ENCODE measurements at places on chromosomes 3 and 15. TPM values are rescaled to one million over a fixed set of nuclear protein-coding genes. Genes with fewer than 3 reads are reported as not detected.

DNA sequence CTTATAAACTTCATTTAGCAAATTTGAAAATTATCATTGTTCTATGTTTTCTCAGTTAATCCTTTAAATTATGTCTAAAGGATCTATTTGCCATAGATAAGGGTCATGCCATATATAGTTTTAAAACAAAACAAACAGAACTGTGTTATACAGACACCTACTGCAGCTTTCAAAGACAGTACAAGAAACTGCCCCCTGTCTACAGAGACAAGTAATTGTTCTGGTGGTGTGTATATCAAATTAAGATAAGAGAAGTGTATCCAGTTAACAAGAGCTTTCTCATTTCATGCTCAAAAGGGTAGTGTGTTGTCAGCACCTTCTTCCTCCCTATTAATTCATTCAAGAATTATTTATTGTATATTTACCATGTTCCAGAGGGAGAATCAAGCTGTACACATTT lies 201.2 kb downstream of the FMN1 start:
- H3K36me3 ChIP-seq, result no peaks in the 10 kb centered on the region
- no peak for DNase-seq
- no peak overlapping the region for H3K27ac ChIP-seq
- no peaks in the 10 kb centered on the region for H3K4me1 ChIP-seq

GRCh38 chr3:18758047-18758704 lies 333.0 kb upstream of the SATB1 start:
- H3K36me3 ChIP-seq, result no peaks in the 10 kb centered on the region
- H3K4me3 ChIP-seq, result no peak overlapping the region
- no peak for DNase-seq
- no peaks in the 10 kb centered on the region for H3K27me3 ChIP-seq

Gene ESYT3
- total RNA-seq, result 0.83 TPM

Gene THOC7
- total RNA-seq, result 66.0 TPM

GRCh38 chr15:65395567-65396202 lies 17.9 kb upstream of the IGDCC3 start:
- no peaks in the 10 kb centered on the region for H3K27me3 ChIP-seq
- no peak for DNase-seq
- no peaks in the 10 kb centered on the region for H3K36me3 ChIP-seq
- peaks cover 14% of the 10 kb centered on the region for H3K4me1 ChIP-seq
- peak overlapping the region; percentile 30 for H3K4me3 ChIP-seq

- H3K27ac ChIP-seq, result no peak overlapping the region
- H3K4me1 ChIP-seq, result no peaks in the 10 kb centered on the region
- H3K4me3 ChIP-seq, result no peak overlapping the region
These were observed 49.3 kb downstream of the C3orf70 start for GRCh38 chr3:185103359-185104127.

Gene CSTA
- 3.5 TPM for total RNA-seq

Gene TRH
- total RNA-seq, result 0.33 TPM

GRCh38 chr3:179473565-179473964 lies 22.3 kb upstream of the GNB4 start:
- H3K4me1 ChIP-seq, result no peaks in the 10 kb centered on the region
- H3K4me3 ChIP-seq, result no peak overlapping the region
- no peaks in the 10 kb centered on the region for H3K36me3 ChIP-seq
- H3K27me3 ChIP-seq, result no peaks in the 10 kb centered on the region
- DNase-seq, result no peak
- H3K27ac ChIP-seq, result peak overlapping the region; percentile 44

DNA sequence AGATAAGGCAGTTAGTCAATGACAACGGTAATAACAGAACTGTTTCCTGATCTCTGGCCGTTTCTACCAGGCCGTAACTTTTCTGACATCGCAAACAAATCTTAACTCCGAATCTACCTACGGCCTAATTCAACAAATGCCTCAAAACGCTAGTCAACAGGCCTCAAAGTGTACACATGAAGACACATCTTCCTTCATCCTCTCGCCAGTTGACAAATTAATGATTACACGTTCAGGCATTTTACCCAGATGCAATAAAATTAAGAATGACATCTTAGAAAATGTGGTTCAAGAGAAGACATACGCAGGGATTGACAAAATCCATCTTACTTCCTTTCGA lies 1.5 kb downstream of the SFMBT1 start:
- H3K4me3 ChIP-seq, result peak overlapping the region; percentile 94
- no peaks in the 10 kb centered on the region for H3K27me3 ChIP-seq

- no peak overlapping the region for H3K27ac ChIP-seq
- no peak for DNase-seq
- H3K27me3 ChIP-seq, result no peaks in the 10 kb centered on the region
- H3K4me3 ChIP-seq, result no peak overlapping the region
- H3K36me3 ChIP-seq, result no peaks in the 10 kb centered on the region
These were observed 826.6 kb downstream of the SQOR start for GRCh38 chr15:46461416-46461815.

DNA sequence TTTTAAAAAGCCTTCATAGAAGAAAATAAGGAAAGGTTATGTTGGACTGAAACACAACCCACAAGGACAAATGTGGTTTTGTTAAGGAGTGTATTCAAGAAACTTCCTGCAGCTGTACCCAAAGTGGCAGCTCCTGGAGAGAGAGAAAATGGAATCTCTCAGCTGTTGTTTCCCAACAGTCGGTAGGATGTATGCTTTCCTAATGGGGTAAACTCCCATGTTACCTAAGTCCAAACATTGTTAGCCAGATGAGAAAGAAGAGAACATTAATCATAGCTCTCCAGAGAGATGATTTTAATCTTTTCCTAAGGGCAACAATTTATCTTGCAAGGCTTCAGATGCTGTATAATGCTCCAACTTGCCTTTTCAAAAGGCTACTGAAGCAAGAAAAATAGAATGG lies 22.6 kb upstream of the TEX9 start:
- H3K4me1 ChIP-seq, result no peaks in the 10 kb centered on the region
- H3K4me3 ChIP-seq, result no peak overlapping the region
- H3K27ac ChIP-seq, result no peak overlapping the region
- no peaks in the 10 kb centered on the region for H3K27me3 ChIP-seq
- no peaks in the 10 kb centered on the region for H3K36me3 ChIP-seq

Gene MST1
- 4.3 TPM for total RNA-seq

DNA sequence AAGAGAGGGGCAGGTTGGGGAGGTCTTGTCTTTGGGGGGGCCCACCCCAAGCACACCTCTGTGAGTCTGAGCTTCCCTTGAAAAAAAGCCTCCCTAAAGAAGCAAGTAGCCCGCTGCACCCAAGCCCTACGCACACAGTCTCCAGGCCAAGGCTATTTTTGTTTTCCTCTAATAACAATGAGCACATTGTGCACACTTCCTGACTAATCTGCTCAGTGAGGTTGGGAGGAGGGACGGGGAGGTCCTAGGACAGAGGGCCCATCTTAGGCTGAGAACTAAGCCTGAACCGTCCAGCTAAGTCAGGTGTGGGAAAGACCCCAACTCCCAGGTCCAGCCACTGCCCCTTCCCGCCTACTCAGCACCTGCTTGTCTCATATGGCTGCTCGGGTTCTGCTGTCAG lies 87.2 kb downstream of the HMG20A start:
- DNase-seq, result no peak
- H3K36me3 ChIP-seq, result no peaks in the 10 kb centered on the region
- no peaks in the 10 kb centered on the region for H3K27me3 ChIP-seq
- peaks cover 60% of the 10 kb centered on the region for H3K4me1 ChIP-seq

DNA sequence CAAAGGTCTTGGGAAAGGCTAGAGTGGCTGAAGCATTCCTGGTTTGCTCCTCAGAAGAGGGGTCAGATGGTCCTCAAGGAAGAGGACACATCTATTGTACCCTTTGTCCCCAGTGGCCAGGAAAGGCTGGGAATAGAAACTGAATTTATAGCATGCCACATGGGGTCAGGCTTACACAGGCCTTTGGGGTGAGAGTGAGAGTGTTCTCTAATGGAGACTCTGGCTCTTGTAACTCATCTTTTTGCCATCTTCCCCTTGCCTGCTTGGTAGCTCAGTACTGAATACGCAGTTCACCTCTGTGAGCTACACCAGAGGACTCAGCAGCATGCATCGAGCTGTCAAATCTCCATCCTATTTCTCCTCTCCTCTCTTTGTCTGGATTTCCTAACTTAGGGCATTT lies 87.5 kb downstream of the ATP2B2 start:
- no peaks in the 10 kb centered on the region for H3K36me3 ChIP-seq
- no peak overlapping the region for H3K4me3 ChIP-seq
- no peaks in the 10 kb centered on the region for H3K27me3 ChIP-seq
- DNase-seq, result no peak
- H3K4me1 ChIP-seq, result no peaks in the 10 kb centered on the region

DNA sequence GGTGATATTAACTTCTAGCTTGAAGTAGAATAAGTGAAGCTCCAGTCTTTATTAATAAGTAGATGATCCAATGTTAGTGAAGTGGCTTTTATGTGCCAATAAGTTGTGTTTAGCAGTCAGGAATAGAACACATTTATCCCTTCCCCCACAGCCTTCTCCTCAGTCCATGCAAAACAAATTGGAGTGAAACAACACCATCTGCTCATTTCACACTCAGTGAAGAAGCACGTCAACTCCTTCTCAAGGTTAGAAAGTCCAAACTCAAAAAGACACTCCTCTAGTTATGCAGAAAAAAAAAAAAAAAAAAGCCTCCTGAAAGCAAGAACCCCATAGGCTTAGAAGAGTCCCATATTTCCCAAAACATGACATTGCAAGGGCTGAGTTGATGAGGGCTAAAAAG lies 18.0 kb upstream of the NEO1 start:
- no peak overlapping the region for H3K4me3 ChIP-seq
- no peak overlapping the region for H3K27ac ChIP-seq
- peak; percentile 10 for DNase-seq
- no peaks in the 10 kb centered on the region for H3K4me1 ChIP-seq

DNA sequence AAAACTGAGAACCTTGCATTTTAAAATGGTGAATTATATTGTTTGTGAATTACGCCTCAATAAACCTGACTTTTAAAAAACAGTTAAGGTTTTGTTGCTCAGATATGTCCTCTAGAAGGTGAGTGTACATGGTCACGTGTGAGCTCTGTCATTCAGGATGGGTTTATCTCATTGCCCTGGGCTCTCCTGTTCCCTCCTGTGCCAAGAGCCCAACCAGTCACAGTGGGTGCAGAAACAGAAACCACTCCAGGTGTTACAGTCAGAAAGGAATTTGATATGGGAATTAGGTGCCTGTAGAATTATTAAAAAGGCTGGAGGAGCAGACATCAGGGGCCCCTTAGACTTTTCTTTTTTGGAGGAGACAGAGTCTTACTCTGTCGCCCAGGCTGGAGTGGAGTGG lies 196.4 kb downstream of the STT3B start:
- H3K36me3 ChIP-seq, result no peaks in the 10 kb centered on the region
- DNase-seq, result no peak
- H3K4me1 ChIP-seq, result peaks cover 13% of the 10 kb centered on the region
- no peak overlapping the region for H3K4me3 ChIP-seq
- H3K27ac ChIP-seq, result no peak overlapping the region

DNA sequence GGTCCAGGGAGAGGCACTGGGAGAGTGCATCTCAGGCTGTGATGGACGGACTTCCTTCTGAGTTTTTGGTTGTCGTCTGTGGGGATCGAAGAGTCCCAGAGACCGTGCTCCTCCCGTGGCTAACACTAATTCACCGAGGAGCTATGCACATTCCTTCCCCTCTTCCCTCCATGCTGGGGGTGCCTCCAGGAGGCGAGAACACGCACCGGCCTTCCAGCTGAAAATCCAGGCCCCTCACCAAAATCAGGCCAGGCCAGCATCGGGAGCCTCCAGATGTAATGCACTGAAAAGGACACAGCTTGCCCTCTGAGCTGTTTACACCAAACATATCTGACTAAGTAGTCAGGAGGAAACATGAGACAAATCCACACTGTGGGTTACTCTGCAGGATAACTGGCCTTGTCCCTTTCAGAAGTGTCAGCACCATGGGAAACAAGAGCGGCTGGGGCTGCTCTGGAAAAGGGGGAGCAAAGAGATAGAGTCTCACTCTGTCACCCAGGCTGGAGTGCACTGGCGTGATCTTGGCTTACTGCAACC lies 5.5 kb downstream of the RNU5B-1 start:
- no peak for DNase-seq
- no peaks in the 10 kb centered on the region for H3K27me3 ChIP-seq
- H3K4me1 ChIP-seq, result peaks cover 7% of the 10 kb centered on the region

GRCh38 chr3:122097141-122097540 lies 42.0 kb downstream of the CD86 start:
- no peak overlapping the region for H3K27ac ChIP-seq
- no peaks in the 10 kb centered on the region for H3K36me3 ChIP-seq
- DNase-seq, result no peak
- H3K4me1 ChIP-seq, result no peaks in the 10 kb centered on the region
- H3K27me3 ChIP-seq, result no peaks in the 10 kb centered on the region

Gene PDZRN3
- total RNA-seq, result 244 TPM

Gene LRRK1
- 17.2 TPM for total RNA-seq

DNA sequence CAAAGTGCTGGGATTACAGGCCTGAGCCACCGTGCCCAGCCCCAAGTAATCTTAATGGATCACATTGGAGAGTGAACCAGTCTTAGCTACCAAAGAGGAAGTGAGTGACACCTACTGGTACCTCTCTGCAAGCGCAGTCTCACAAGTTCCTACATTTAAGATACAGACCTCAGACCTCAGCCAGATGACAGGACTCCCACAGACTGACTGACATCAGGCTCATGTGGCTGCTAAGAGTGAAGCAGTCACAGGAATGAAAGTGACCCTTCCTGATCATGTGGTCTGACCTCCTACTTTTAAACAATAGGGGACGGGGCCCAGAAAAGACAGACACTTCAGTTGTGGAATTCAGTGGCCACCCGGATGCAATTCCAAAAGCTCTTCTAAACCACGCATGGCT lies 36.3 kb upstream of the GNB5 start:
- no peak for DNase-seq
- H3K27ac ChIP-seq, result no peak overlapping the region
- H3K4me3 ChIP-seq, result no peak overlapping the region
- H3K36me3 ChIP-seq, result peaks cover 5% of the 10 kb centered on the region
- no peaks in the 10 kb centered on the region for H3K4me1 ChIP-seq

DNA sequence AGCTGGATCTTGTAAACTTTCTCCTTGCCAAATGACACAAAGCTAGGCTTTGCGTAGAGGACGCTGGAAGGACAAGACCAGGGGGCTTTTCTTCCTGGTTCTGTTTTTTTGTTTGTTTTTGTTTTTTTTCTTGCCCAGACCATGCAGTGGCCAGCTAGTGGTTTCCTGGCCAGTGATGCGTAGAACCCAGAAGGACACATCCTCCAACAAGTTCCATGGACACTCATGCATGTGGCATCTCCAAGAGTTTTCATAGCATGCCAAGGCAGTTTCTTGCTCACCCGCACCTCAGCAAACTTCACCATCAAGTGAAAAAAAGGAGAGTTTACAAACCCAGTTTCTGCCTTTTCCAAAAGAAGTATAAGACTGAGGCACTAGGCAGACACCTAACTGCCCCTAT lies 46.1 kb upstream of the TMCO5A start:
- H3K27ac ChIP-seq, result no peak overlapping the region
- no peak overlapping the region for H3K4me3 ChIP-seq
- no peaks in the 10 kb centered on the region for H3K4me1 ChIP-seq
- H3K36me3 ChIP-seq, result no peaks in the 10 kb centered on the region
- H3K27me3 ChIP-seq, result no peaks in the 10 kb centered on the region

Gene FBXO40
- not detected for total RNA-seq

DNA sequence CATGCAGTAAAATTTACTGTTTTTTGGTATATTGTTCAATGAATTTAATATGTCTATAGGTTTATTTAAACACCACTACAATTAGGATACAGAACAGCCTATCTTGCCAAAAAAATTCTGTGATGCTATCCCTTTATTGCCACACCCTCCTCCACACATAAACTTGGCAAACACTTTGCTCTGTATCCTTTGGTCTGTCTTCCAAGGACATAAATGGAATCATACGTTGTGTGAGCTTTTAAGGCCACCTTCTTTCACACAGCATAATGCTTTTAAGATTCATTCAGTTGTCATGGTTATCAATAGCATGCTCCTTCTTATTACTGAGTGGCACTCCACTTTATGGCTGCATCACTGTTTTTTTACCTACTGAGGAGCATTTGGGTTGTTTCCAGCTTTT lies 71.5 kb downstream of the CERS3 start:
- no peaks in the 10 kb centered on the region for H3K36me3 ChIP-seq
- H3K27me3 ChIP-seq, result no peaks in the 10 kb centered on the region
- H3K27ac ChIP-seq, result no peak overlapping the region
